Astrocyte of the cerebellum (primary cell): ENCODE measurements at places on chromosomes 1 and 21.

DNA sequence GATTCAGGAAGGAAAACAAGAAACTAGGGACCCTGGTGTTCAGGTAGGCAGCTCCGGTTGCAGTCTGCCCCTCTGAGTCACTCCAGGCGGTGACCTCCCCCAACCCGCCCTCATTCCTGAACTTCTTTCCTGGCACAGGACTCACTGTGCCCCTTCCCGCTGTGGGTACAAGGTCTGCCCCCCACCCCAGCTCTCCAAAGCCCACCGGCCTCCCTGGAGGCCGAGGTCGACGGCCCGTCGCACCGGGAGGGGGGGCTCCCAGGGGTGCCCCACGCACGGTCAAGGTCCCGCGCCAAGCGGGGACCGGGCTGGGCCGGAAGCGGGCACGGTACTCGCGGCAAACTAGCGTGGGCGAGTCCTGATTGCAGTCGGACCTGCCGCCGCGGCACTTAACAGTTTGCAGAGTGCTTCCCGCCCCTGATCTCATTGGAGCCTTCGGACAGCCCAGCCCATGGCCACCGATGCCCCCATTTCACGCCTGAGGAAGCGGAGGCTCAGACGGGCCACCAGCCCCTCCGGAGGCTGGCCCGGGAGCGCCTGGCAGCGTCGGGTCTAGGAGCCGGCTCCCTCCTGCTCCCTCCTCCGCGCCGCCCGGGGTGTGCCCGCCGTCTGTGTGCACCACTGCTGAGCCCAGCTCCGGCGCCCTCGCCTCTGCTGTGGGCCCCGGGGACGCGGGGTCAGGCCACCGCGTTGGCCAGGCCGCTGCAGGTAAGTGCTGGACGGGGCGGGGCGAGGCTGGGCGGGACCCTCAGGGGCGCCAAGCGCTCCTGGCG, at the start of gene GJB3:
TSS of gene GJB3 (plus strand) at position 144 of the 773 bp plus-strand sequence. CDS start 3,549 bp downstream, outside the sequence.
- no peak for DNase-seq

DNA sequence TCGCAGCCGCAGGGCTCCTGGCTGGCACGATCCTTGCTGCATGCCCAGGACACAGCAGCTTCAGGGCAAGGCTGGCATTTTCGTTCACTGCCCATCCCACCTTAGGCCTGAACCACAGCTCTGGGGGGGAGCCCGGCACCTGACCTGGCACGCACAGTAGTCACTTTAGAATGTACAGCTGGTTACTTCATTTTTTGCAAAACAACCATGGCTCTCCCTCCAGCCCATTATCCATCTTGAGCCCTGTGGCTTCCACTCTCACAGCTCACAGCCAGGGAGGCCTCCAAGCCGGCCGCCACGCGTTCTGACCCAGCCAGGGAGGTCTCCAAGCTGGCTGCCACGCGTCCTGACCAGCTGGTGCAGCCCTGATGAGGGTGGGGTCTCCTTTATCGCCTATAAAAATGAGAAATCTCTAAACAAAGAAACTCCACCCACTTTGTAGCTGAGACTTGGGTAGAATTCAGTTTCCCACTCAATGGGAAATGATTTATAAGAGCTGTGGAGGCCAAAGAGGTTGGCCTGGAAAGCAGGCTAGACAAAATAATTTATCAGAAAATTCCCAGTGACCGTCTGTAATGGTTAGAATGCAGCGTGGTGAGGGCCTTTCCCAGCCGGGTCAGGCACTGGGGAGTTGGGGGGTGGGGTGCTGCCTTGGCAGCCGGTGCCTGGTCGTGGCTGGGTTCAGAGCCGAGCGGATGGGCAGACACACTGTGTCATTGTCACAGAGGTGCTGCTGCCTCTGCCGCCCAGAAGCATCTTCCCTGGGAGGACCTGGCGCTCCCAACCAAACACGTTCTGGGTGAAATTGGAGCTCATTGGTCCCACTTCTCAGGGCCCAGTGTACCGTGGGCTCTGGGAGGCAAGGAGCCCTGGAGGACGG, 54.6 kb upstream of the ACTRT2 start:
- DNase-seq, result no peak

- no peak for DNase-seq
These were observed 53.6 kb downstream of the GLUL start for GRCh38 chr1:182337736-182338571.

GRCh38 chr1:68782890-68783289, 286.0 kb upstream of the DEPDC1 start:
- no peak for DNase-seq

- DNase-seq, result no peak
These were observed 25.8 kb upstream of the MPZL1 start for GRCh38 chr1:167695756-167696561.

DNA sequence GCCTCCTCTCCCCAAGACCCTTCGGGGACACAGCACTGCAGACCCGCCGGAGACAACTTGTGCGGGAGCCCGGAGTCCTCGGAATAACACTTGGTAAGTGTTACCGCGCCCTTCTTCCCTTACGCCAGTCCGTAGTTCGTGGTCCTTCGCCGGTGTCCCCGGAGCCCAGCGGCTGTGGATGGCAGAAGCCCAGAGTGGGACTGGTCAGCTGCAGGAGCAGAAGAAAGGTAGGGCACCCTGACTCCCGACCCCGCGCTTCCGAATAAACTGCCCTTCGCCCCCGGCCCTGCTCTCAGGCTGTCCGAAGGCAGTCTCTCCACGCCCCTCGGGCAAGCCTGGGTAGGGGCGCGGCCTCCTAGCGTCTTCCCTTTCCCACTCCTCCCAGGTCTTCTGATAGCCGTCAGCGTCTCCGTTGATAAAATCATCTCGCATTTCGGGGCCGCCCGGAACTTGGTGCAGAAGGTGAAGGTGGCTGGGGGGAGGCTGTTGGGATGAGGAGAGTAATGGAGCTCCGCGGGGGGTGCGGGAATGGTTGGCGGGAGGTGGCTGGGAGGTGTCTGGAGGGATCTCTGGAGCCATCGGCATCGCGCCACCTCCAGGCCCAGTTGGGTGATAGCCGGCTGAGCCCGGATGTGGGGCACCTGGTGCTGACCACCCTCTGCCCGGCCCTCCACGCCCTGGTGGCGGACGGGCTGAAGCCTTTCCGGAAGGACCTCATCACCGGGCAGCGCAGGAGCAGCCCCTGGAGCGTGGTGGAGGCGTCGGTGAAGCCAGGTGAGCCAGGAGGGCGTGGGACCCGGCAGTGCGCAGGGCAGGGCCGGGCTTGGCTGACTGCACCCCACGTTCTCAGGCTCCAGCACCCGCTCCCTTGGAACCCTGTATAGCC, 4.3 kb downstream of the RUSC1 start:
- DNase-seq, result no peak

- no peak for DNase-seq
These were observed 19.7 kb downstream of the COG2 start for GRCh38 chr1:230661976-230662375.

DNA sequence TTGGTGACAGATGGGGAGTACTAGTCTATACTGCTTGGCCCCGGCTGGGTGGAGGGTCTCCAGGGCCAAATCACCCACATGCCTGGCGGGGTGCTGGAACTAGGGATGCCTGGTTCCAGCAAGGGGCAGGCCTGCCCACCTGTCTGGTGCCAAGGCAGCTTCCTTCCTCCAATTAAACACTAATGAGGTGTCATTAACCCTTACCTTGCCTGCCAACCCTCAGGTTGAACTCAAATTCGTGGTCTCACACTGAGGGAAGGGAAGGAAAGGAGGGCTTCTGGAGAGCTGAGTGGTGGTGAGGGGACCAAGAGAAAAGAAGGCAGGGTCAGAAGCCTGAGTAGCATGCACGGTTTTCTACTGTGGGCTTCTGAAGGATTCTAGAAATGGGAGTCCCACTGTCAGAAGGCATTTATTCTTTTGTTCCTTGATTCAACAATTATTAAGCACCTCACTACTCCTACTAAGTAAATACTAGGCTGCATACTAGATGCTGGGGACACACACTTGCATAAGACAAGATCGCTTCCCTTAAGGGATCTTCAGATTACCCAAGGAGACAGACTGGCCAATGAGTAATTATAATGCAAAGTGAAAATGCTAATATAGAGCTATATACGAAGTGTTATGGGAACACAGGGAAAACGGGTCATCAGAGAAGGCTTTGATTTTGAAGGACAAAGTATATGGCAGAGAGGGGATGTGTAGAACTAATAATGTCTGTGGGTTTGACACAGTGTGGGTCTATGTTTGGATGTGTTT, 5.9 kb upstream of the EFNA3 start:
- DNase-seq, result no peak

- no peak for DNase-seq
These were observed 105.0 kb upstream of the JUN start for GRCh38 chr1:58888833-58889232.

DNA sequence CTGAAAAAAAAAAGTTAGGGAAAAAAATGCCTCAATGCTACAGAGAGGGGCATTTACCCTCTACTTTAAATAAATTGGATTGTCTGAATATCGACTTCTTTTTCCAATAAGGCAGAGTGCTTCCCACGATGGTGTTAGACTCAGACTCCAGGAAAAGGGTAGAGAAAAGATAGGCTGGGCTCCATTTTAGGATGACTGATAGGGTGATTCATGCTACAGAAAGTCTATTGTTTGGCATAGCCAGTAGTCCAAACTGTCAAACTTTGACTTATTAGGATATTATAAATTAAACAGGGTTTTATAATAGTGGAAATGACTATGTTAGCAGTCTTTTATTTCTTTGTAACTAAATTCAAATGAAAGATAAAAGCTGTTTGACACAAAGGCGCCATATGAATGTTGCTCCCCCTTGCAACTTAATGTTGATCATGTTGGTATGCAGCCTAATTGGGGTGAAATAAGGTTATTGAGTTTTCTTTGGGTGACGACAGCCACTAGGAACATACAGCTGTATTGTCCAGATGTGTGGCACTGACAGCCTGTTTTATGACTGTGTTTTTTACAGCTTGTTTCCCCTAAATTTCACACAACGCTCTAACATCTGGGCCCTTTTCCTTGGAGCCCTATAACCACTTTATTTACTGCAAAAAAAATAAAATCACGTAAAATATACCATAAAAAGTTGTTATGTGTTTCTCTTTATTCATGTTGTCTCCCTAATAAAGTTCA, 69.3 kb downstream of the SPAG17 start:
- DNase-seq, result no peak

GRCh38 chr1:177944016-177944949, 25.6 kb downstream of the SEC16B start:
- DNase-seq, result no peak

DNA sequence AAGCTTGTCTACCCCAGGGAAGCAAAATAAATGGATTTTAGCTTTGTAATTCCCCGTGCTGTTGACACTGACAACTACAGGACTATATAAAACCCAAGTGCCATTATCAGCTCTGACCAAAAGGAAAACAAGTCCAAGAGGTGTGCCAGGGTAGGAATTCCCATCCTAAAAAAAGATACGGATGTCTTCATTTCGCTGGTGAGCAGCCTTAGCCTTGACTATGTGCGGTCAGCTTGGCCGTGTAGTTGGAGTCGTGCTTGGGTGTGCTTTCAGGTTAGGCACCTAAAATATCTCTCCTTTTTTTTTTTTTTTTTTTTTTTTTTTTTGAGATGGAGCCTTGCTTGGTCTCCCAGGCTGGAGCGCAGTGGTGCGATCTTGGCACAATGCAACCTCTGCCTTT, 28.9 kb upstream of the ACTN2 start:
- DNase-seq, result no peak

DNA sequence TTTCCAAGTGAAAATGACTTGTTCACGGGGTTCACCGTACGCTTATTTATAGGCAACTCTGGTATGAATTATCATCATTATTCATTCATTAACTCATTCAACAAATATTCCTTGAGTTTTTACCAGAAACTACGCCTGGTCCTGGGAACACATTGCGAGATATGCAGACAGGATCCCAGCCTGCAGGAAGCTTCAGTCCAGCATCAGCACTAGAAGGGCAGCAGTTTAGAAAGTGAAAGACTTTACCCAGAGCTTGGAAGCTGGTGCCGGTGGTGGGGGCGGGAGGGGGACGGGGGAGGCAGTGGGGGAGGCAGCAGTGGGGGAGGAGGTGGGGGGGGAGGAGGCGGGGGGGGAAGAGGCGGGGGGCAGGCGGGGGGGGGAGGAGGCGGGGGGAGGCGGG, 55.9 kb downstream of the SETD4 start:
- DNase-seq, result no peak

DNA sequence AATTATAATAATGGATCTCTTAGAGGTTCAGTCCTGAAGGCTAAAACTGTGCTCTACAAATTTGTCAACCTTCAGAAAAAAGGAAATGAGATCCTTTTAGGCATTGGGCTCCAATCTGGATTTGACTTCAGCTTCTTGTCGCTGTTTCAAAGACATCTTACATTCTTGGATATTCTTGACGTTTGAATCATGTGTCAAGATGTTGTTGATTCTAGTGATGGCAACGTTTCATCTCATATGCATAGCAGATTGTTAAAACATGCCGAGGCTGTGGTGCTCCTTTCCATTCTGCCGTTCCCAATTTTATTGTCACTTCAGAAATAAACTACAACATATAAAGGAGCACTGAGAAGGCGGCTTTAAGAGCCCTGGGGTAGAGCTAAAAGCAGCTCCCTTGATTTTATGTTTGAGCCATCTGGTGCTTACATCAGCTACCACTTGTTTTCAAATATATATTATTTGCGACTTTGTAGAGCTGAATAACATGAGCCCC, 467.6 kb upstream of the ZRANB2 start:
- no peak for DNase-seq

DNA sequence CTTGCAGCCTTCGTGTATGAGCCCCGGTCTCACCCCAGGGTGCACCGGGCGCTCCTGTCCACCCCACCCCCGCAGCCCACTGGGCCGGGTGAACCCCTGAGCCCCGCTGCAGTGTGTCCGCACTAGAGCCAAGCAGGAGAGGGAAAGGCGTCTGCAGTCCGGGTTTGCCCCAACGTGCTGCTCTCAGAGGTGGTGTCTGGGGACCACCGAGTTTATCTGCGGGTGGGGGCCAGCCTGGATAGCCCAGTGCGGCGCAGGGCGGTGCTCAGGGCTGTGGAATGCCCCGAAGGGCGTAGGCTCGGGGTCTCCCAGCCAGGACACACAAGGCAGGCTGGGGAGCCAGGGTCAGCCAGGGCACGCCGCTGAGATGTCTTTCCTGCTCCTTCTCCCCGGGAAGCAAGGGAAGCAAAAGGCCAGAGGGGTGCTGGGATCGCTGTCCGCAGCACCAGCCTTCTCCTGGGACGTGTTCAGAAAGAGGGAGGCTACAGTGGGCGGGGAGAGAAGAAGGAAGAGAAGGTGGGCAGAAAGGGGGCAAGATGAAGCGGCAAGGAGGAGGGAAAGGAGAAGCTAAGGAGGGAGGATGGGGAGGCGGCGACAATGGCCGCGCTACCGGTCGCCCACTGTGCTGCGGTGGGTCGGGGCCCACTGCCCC, 56.6 kb downstream of the MAB21L3 start:
- DNase-seq, result no peak

DNA sequence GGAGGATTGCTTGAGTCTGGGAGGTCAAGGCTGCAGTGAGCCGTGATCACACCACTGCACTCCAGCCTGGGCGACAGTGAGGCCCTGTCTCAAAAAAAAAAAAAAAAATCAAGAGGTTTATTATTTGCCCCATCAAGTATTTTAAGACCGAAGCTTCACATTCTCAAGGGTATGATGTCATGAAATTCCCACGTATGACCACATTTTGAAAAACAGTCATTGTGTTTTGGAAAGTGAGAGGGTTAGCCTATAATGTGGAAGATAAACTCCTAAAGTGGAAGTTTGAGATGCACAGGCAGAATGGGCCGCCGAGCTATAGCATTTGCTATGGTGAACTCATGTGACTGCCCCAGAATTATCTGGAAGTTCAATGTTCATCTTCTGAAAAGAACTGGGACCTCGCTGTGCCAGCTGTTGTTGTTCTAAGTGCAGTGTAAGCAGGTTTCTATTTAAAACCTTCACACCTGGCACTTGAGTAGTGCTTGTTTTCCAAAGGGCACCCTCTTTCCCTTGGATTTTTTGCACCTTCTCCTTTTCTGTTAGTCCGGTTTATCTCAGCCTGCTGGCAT, 96.9 kb upstream of the SLC25A33 start:
- DNase-seq, result no peak
